Smooth muscle cell of the umbilical artery (primary cell): ENCODE measurements at places on chromosomes 7 and 10. TPM values are rescaled to one million over a fixed set of nuclear protein-coding genes. Genes with fewer than 3 reads are reported as not detected.

TSPAN33 gene
- total RNA-seq, result 0.09 and 1.2 TPM in 2 replicates

FAM237B gene
- 0.05 TPM in 1 of 2 replicates, not detected in the other for total RNA-seq

C10orf95 gene
- not detected in 2 replicates for total RNA-seq

SPACDR gene
- total RNA-seq, result 0.30 and 1.5 TPM in 2 replicates

ELMO1 gene
- under 0.01 and 0.09 TPM in 2 replicates for total RNA-seq

HABP2 gene
- not detected in 2 replicates for total RNA-seq

HOXA4 gene
- 0.60 and 0.89 TPM in 2 replicates for total RNA-seq

TIMM23 gene
- 65.6 and 74.2 TPM in 2 replicates for total RNA-seq

TMEM178B gene
- under 0.01 and 0.18 TPM in 2 replicates for total RNA-seq

SPDYE6 gene
- not detected in 2 replicates for total RNA-seq

NPFFR1 gene
- not detected in 2 replicates for total RNA-seq

TAX1BP1 gene
- total RNA-seq, result 154 and 189 TPM in 2 replicates

ZNF746 gene
- total RNA-seq, result 15.4 and 21.8 TPM in 2 replicates

CYTH3 gene
- 11.9 and 23.0 TPM in 2 replicates for total RNA-seq

LRRC4 gene
- 0.18 TPM in 1 of 2 replicates, not detected in the other for total RNA-seq

ITGA8 gene
- total RNA-seq, result under 0.01 and 0.05 TPM in 2 replicates
